ENCODE measurements at places on chromosomes 3 and 15.

DNA sequence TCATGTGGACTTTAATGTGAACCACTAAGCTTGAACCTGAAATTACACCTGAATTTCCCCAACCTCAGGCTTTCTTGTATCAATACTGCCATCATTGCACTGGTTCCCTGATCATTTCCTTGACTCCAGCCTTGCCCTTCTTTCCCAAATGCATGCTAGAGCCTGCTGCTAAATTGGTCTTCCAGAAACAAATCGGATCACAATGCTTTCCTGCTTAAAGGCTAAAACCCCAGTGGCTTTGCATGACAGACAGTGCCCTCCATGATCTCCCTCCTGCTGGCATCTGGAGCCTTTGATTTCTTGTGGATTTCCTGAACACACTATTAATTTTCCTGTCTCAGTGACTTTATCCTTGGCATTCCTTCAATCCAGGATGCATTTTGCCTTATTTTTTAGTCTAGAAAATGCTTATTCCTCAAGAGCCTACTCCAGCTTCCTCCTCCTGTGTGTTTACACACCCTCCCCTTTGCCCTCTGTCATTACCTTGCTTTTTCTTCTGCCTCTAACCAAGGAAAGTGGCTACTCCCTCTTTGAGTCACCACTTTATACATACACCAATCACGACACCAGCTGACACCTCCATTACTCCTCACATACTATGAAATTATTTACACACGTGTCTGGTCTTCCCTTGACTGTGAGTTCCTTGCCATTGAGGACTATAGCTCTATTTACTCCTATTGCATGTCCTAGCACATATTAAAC is 214.6 kb downstream of the KCNAB1 start:
- no peak for DNase-seq

GRCh38 chr3:146503461-146504202 is 34.3 kb upstream of the PLSCR2 start:
- no peak for DNase-seq

DNA sequence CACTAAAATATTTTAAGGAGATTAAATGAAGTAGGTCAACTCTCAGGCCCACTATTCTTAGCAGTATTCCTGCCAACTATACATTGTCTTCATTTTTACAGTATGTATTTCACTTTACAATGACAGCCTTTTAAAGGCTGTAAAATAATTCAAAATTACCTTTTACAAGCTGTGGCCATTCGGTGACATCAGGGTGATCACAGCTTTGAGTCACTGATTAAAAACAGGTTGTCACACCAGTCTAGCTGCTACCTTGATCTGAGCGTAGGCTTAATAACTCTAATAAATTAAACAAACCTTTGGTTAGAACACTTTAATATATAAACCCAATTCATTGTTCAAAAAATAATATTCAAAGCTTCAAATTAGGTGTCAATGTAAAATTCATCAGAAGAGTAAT is 29.9 kb downstream of the UBE3A start:
- DNase-seq: no peak

DNA sequence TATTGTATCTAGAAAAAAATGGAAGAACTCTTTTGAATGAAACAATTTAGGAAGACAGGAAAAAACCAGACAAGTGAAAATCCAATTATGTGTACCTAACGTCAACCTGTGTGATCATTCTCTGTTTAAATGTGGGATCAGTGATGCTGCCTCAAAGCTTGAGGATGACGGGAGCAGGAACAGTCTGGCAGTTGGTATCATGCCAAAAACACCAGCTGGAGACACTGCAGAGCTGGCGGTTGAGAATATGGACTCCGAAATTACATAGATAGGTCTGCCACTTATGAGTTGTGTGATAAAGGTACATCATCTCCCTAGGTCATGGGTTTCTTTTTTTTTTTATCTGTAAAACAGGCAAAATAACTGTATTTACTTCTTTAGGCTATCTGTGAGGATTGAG is 480.5 kb downstream of the CNTN4 start:
- no peak for DNase-seq

DNA sequence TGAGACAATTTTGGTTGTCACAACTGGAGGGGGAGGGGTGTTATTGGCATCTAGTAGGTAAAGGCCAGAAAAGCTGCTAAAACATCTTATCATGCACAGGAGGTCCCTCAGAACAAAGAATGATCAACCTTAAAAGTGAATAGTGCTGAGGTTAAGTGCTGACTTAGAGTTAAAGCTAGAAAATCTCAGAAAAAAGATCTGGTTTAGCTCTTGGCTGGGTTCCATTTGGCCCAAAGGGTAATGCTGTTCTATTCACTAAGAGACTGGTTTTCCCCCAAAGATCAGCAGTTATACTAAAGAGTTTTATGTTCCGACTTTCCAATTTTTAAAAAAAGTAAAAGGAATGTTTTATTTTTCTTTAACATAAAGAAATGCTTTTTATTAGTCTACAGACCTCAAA is 15.6 kb downstream of the DCBLD2 start:
- DNase-seq: no peak

GRCh38 chr3:71753701-71754609 is at the start of gene GPR27:
GPR27 (plus strand) TSS chr3:71753855; CDS start chr3:71754050, 195 bp downstream.
- no peak for DNase-seq
